ENCODE measurements at places on chromosomes 1 and 21.

- DNase-seq: peak; percentile 79
These were observed 43.8 kb downstream of the SLC44A3 start for GRCh38 chr1:94863919-94864318.

GRCh38 chr1:55255901-55256300, 40.7 kb upstream of the USP24 start:
- DNase-seq: no peak

DNA sequence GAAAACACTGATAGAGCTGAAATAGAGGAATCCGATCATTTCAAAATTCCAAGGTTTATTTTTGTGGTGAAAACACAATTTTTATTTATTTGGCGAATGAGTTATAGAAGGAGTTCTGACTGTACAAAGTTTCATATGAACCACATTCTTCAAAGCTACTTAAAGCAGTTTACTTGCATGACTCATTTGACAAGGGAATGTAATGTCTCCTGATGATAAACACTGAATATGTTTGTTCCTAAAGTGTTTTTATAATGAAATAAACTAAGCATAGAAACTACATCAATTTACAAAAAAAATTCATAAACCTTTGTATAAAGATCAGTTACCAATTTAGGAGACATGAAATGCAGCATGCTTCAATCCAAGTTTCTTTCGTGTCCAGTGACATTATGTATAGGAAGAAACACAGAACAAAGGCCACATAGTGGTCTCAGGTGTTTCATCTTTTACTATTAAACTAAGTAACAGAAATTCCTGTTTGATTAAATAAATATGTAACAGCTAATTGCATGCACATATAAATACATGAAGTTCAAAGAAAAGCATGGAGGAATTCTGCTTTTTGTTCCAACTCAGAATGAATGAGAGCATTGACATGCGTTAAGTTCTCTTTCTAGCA, 2.5 kb downstream of the PRKACB start:
- no peak for DNase-seq

- no peak for DNase-seq
These were observed 100.7 kb upstream of the OLFM3 start for GRCh38 chr1:102097451-102097850.

- no peak for DNase-seq
These were observed 61.0 kb downstream of the POFUT2 start for GRCh38 chr21:45226540-45227326.

GRCh38 chr21:44986471-44987291, 46.9 kb downstream of the SLX9 start:
- DNase-seq: no peak

DNA sequence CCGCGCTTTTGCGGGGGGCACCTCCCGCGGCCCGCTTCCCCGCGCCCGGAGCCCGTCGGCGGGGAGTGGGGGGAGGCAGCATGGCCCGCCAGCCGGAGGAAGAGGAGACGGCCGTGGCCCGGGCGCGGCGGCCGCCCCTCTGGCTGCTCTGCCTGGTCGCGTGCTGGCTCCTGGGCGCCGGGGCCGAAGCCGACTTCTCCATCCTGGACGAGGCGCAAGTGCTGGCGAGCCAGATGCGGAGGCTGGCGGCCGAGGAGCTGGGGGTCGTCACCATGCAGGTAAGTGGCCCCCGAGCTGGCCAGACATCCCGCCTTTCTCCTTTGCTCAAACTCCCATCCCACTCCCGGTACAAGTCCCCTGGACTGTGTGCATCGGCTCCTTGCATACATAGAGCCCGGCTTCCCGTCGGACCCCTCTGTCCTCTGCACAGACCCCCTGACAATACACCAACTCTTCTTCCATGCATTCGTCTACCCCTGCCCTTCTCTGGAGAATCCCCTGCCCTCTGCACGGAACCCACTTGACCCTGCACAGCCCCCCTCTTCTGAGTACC, 812 bp downstream of the CACHD1 start:
- DNase-seq: no peak

DNA sequence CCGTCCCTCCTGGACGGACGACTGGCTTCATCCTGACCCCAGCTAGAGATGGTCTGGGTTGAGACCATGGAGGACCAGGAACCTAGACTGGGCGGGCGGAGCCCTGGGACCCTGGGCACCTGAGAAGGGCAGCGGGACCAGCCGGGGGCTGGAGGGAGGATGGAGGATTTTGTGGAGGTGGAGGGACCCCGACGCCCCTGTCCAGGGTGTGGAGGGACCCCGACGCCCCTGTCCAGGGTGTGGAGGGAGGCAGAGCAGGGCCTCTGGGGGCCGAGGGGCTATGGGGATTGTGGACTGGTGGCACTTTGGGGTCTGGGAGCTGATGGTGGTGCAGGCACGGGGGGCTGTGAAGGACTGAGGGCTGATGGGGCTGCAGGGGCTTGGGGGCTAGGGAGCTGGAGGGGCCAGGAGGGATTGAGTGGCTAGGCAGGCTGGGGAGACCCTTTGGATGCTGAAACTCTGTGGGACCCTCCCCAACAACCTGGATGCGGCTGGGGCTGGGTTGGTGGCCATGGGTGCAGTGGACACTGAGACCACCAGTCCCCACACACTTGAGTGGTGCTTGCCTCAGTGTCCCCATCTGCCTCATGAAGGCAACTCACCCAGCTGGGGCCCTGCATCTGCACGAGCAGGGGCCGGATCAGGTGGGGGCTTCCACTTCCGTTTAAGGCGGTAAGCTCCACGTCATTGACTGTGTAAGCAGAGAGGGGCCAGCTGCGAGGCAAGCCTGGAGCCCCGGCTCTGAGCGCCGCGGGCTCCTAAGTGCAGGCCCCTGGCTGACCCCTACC, 7.4 kb downstream of the GJC2 start:
- no peak for DNase-seq

- no peak for DNase-seq
These were observed 88.0 kb downstream of the MT1HL1 start for GRCh38 chr1:236916131-236916800.

DNA sequence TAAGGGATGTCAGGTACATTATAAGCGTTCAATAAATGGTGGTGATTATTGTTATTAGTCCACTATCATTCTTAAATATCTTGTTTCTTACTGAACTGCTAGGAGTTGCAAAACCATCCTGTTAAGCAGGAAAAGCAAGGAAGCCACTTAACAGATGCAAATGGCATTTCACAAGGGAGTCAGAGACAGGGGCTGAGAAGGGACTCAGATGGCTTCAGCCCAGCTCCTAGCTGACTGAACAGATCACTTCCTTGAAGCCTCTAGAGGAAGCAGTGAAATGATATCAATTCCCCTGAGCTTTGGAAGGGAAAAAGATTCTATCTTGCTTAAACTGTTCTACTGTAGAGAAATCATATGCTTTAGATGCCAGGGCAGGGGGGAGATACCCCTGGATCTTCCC, 151.5 kb downstream of the ST6GALNAC5 start:
- no peak for DNase-seq

GRCh38 chr1:25875856-25876692, 566 bp upstream of the PAQR7 start:
- DNase-seq: no peak

DNA sequence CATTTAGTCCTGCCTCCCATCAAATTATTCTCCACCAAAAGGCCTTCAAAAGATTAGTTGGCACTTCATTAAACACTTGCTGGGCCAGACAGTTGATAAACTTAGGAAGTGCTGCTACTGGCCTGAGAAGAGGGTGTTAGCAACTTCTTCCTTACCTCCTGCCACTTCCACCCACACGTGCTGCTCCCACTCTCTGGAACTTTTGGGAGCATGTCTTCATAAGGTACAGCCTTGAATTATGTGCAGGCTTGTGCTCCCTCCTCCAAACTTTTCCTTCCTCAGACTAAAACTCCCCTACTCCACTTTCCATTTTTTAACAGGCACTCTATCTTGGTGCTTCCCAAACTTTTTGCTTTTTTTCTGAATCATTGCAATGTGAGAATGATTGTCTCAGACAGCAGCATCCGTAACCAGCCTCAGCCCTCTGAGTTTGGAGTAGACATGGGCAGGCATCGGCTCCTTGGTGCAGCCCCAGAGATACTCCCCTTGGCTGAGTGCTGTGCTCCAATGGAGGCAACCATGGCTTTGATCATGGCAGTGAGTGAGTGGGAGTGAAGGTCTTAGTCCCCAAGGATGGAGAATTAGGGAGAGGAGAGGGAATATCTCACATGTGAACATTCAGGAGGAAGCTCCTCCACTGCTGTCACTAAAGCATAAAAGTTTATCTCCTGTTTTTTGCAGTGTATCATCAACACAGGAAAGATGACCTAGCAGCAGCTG, 8.7 kb upstream of the LELP1 start:
- no peak for DNase-seq

Measured in dermis microvascular lymphatic vessel endothelial cell (primary cell).